ENCODE measurements at places on chromosomes 1 and 21. TPM values are rescaled to one million over a fixed set of nuclear protein-coding genes. Genes with fewer than 3 reads are reported as not detected.

PHC2 gene
- 104 TPM for total RNA-seq

PLD5 gene
- 1.7 TPM for total RNA-seq

ZBTB7B gene
- total RNA-seq, result 68.9 TPM

FAM72B gene
- total RNA-seq, result not detected

ADORA3 gene
- 5.0 TPM for total RNA-seq

BCL2L15 gene
- 1.7 TPM for total RNA-seq

SPRR4 gene
- total RNA-seq, result not detected

FCRLB gene
- total RNA-seq, result not detected

OR6N1 gene
- total RNA-seq, result not detected

DNA sequence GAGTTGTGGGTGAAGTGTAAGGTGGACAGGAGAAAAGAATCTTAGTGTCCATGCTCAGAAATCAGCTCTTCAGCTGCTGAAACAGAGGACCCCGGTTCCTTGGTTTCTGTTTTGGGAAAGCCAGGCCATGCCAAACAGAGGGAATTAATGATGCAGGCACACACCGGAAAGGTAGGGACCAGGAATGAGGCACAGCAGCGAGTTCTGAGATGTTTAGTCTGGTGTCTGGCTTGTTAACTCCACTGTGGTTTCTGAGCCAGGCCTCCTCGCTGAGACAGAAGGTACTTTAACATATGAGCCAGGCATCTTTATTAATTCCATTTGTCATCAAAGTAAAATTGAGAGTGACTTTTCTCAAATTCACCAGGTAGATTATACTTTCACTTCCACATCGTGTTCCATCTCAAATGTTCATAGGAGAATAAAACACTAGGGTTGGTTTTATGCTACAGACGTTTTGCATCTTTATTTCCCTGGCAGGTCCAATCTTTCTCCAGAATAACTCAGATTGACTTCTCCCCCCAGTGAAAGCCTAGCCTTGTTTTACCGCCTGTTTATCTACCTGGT, 23.5 kb downstream of the LRRC8D start:
- DNase-seq, result no peak

DNA sequence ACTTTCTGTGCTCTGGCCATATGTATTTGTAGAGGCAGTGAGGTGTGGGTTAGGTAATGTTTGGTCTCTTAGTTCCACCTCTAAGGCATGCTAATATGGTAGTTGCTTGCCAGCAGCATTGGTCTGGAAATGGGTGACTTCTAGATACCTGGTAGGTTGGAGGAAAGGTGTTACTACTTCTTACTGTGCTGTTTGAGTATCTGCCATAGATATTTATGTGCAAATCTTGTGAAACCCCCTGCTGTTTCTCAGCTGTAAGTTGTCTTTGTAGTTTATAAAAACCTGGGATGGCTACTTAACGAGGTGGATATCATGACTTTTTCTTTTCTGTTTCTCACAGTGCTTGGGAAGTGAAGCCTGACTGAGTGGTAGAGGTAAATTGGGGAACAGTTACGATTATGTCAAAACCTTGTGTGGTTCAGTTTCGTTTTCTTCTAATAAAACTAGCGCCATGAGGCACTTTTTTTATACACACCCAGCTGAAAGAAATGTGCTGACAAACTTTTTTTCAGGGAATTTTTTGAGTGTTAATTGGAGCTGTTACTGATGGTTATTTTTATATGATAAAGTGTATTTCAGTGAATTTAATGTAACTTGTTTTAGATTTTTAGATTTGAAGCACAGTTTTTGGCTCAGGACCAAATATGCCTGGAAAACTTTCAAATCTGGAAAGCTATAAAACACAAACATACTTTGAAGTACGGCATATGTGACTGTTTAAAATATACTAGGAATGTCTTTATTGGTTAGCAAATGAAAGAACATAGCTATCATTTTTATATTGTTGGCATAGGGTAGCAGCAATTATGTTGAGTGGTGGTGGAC, 42.1 kb downstream of the CAMSAP2 start:
- DNase-seq, result no peak

- no peak for DNase-seq
These were observed 34.5 kb downstream of the DIRAS3 start for GRCh38 chr1:68015971-68016370.

- DNase-seq, result no peak
These were observed 45.9 kb upstream of the KIF26B start for GRCh38 chr1:245108909-245109308.

DNA sequence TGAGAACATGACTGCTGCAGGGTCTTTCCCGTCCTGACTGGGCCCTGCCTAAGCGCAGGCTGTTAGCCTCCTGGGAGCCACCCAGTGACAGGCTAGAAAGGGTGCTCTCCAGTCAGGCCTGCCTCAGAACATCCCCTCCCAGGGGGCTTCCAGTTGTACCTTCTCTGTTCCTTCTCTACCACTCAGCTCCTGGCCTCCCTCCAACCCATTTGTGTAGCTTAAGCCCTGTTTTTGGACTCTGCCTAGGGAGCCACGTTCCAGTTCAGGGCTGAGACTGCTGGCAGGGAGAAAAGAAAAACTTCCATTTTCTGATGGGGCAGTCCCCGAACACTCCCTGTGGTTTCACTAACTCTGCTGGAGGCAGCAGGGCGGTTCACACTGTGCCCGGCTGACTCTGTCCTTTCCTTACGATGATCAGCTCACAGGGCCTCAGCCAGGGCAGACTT, 15.3 kb upstream of the POU3F1 start:
- no peak for DNase-seq

GRCh38 chr21:27673581-27673980, 706.7 kb upstream of the ADAMTS5 start:
- DNase-seq, result no peak

GRCh38 chr1:53057127-53057526, 4.9 kb upstream of the PODN start:
- no peak for DNase-seq

DNA sequence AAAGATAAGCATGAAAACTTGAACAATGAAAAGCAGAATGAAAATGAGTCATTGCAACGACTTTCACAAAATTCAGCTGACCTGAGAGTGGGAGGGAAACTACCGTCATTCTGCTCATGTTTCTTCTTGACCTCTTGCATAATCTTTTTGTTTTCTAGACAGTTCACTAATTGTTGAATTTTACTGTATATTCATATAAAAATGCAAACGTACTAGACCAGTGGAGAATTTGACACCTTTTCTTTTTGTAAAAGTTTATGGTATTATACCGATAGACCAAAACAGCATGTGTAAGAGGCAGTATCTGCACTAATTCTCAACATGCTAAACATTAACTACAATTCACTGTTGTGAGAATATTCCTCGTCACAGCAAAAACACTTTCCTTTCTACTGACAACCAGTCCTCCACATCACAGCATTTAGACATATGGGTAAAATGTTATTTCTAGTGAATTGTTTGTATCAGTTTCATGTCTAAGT, 137.8 kb downstream of the GREM2 start:
- no peak for DNase-seq

DNA sequence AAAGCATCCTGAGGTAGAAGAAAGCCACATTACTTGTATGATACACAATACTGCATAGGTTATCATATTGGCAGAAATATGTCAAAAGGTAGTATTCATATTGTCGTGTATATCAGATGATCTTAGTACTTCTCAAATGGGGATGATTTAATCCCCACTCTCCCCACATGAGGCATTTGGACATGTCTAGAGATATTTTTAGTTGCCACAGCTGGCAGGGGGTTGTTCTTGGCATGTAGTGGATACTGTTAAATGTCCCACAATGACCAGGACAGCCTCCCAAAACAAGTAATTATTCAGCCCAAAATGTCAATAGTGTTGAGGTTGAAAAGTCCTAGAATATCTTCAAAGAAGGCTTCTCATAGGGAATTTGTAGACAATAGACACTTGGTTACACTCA, 162.8 kb downstream of the NEGR1 start:
- DNase-seq, result no peak

- DNase-seq, result no peak
These were observed 34.6 kb upstream of the ZNF281 start for GRCh38 chr1:200444478-200444877.

- DNase-seq, result peak; percentile 24
These were observed 25.9 kb upstream of the RAP1A start for GRCh38 chr1:111593403-111594305.

- DNase-seq, result peak; percentile 91
These were observed 2.0 kb downstream of the LORICRIN start for GRCh38 chr1:153261281-153262069.

- DNase-seq, result no peak
These were observed 2251.6 kb downstream of the NCAM2 start for GRCh38 chr21:23249760-23250159.

GRCh38 chr1:28213315-28213714, 19.5 kb downstream of the DNAJC8 start:
- no peak for DNase-seq

DNA sequence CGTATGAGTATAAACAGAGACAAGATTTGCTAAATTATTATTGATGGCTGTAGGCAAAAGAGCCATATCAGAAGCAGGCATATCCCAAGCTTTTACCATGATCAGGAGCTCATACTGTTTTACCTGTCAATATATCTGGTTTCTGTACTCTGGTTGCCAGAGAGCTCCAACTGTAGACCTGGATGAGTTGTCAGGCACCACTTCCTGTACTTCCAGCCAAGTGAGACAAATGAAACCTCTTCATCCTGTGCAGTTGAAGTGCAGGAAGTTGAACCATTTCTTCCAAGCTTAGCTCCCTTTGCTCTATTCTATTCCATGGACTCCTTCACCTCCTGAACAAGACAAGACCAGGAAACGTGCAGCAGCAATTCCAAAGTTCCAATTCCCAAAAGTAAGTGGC, 115.6 kb downstream of the ZNF281 start:
- no peak for DNase-seq

DNA sequence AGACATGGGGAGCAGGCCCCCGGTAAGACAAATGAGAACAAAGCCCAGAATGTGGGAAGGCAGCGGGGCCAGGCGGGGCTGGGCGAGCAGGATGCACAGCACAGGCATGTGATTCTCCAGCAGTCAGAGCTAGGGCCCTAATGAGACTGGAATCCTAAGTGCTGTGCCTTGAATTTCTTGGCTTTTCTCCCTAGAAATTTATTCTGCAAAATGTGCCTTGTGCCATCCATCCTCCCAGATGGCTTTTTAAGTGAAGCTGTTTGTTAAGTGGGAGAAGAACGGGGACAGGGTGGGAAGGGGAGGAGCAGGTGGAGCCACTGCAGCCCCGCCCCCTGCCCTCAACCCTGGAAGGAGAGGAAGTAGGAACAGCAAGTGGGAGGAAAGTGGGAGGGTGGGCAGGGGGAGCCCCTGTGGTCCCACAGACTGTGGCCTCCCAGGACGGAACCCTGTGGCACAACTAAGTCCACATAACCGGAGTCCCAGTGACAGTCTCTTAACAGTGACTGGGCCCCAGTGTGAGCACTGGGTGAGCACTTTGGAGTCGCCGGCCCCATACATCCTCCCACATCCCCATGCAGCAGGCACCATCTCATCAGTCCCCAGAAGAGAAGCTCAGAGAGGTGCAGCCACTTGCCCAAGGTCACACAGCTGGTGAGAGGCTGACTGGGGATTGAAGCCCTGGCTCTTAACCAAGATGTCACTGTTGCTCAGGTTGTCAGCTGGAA, 216.9 kb downstream of the MATN1 start:
- DNase-seq, result no peak

- no peak for DNase-seq
These were observed 2.4 kb upstream of the THEM5 start for GRCh38 chr1:151855933-151856332.

DNA sequence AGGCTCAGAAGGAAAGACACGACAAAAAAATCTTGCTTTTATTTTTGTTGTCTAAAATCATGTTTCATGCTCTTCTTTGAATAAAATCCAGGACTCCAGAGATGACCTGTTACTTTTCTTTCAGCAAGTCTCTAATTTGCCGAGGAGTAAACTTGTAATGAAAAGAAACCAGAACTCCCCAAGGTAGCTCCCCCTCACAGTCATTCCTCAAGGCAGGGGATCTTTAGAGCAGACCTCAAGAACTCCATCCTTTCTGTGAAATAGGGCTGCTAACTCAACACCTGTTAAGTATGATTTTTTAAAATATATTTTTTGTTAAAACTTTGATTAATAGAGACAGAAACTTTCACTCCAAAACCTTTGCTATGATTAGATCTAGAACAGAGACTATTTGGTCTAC, 82.7 kb upstream of the ABCD3 start:
- DNase-seq, result no peak

DNA sequence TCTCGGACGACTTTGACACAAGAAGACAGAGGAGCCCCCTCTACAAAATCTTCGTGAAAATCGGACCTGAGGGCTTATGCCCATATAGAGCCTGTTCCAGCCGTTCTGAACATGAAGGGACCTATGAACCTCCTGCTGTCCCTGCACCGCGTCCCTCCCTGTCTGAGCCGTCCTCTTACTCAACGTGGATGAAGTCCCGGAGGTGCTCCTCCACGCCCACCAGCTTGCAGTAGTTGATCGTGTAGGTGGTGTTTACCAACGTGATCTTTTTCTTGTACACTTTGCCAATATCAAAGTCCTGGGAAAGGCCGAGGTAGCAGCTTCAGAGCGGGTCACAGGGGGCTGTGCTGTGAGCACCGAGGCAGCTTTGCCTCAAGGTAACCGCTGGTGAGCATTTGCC, 40.0 kb downstream of the CFAP74 start:
- no peak for DNase-seq

- DNase-seq, result peak; percentile 75
These were observed 104.5 kb upstream of the FMN2 start for GRCh38 chr1:239987103-239987745.

DNA sequence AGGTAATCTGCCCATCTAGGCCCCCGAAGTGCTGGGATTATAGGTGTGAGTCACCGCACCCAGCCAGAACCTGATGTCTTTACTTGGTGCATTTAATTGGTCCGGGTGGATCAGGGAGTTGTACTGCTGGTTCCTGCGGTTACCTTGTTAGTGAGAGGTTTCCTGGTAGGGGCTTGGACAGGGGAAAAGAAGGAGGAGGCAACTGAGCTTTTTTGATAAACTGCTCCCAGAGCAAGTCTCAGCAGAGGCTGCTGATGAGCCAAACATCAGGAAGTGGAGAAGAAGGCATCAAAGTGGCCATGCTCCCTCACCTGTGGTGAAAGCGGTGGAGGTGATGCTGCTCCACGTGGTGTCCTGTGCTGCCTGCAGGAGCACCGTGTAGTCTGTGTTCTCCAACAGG, 161.5 kb upstream of the KIAA0040 start:
- DNase-seq, result no peak

GRCh38 chr1:182281541-182281940, 110.0 kb downstream of the GLUL start:
- no peak for DNase-seq

DNA sequence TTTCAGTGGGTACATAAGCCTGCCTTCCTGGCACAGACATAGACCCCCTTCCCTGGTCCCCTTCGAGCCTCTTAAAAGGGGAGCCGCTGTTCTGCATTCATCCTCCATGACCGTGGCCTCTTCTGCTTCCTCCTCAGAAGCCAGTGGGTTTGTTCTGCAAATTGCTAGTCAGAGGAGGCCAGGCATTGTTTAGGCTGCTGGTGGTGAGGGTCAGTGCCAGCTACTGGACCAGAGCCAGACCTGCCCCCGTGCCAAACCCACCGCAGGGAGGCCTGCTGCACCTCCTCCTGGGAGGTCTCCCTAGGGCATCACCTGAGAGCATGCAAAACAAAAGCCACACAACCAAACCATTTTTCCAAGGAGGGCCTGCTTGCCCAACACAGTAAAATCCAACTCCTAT, 178.4 kb downstream of the MIS18A start:
- DNase-seq, result no peak
